Stimulated activated CD8-positive, alpha-beta memory T cell treated with anti-CD3 and anti-CD28 coated beads, Interleukin-15, amount 100 ng/mL, for 4 hours (primary cell): ENCODE measurements at places on chromosomes 2 and 18.

GRCh38 chr2:69780921-69781320 is 39.0 kb downstream of the ANXA4 start:
- DNase-seq: no peak

GRCh38 chr2:6941299-6942046 is 24.3 kb downstream of the RNF144A start:
- no peak for DNase-seq

DNA sequence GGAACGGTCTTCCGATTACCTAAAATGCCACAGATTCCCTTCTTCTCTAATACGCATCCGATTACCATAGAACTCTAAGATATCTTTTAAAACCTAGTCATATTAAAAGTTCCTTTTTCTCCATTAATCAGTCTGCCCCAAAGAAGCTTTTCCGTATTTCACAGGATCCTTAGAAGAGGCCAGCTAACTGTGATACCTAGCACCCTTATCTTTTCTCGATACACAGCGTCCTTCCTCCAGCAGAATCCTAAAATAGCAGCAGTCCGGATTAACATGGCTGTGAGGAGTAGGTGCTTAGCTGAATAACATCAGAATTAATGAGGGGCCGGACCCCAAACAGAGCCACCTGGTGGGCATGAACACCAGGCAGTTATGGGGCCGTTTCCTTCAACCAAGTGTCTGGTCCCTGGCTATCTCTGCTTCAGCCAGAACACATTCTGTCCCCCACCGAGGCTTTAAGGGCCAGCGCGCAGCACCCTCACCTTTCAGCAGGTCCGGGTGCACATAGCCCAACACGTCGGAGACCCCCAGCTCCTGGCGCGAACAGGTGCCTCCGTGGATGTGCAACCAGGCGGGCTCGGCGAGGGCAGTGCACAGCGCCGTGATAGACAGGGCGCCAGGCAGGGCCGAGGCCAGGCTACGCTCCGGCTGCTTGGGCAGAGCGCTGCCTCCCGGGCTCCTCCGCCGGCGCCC is 995 bp downstream of the TMEM127 start:
- no peak for DNase-seq

GRCh38 chr18:12597760-12598159 is 60.1 kb downstream of the SPIRE1 start:
- no peak for DNase-seq

DNA sequence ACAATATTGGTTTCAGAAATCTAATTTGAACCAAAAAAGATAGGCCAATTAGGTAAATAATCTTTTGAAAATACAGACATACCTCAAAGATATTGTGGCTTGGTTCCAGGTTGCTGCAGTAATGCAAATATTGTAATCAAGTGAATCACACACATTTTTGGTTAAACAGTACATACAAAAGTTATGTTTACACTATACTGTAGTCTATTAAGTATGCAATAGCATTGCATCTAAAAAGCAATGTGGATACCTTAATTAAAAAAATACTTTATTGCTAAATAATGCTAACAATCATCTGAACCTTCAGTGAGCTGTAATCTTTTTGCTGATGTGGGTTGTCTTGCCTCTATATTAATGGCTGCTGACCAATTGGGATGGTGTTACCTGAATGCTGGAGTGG is 67.3 kb downstream of the KYNU start:
- DNase-seq: no peak

DNA sequence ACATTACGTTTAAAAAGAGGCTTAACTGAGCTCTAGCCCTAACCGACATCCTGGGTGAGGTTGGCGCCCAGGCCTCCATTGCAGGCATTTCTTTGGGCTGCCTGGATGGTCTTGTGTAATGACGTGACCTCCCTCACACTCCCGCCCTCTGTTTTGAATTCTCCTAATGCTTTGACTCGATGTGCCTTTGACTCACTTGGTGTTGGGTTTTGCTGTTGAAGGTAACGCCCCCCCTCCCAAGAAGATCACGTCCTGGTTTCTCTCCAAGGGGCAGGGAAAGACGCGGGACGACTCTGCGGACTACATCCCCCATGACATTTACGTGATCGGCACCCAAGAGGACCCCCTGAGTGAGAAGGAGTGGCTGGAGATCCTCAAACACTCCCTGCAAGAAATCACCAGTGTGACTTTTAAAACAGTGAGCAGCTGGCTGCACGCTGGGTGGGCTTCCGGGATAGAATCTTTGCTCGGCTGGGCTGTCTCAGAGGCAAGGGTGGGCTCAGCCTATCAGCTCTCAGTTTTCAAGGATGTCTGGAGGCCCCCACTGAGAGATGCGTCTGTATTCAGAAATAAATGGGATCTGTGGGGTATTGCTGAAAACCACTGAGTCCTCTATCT is 87.9 kb upstream of the ATG16L1 start:
- DNase-seq: no peak

- no peak for DNase-seq
These were observed 60.4 kb downstream of the BOD1L2 start for GRCh38 chr18:57207124-57207916.

DNA sequence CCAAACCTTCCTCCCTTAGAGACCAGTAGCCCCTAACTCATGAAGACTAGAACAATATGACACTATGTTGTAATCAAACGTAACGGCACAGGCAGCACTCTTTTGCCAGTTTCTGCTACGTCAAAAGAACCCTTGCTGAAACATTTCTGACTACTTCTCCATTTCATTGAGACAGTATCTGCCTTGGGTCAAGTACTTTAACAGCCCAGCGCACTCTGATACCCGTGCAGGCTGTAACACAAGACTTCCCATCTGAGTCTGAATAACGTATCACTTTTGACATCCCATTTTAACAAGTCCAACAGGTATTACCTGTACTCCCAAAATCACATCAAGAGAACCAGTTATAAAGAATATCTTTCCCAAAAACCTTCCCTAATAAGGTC is 38.4 kb downstream of the TBC1D8 start:
- DNase-seq: no peak

GRCh38 chr2:205858881-205859441 is 176.7 kb downstream of the NRP2 start:
- no peak for DNase-seq

- DNase-seq: no peak
These were observed 84.2 kb upstream of the STPG4 start for GRCh38 chr2:47239119-47239969.

DNA sequence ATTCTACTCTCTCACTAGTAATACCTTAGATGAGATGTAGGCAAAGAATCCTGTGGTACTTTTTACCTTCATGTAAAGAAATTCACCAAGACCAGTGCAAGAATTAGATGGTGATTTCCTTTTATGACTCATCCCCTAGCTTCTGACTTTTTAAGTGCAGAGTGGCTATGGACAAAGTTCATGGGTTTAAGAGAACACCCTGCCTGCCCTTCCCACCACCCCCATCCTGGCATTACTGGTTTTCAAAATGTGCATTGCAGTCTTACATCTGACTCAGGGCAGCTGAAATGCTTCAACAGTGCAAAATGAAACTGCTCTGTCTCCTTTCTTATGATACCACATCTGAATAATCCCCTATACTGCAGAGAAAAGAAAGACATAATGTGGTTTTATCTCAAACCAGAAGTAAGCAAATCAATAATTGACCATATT is 22.6 kb downstream of the MAIP1 start:
- no peak for DNase-seq

GRCh38 chr2:174020926-174021662 is 55.9 kb upstream of the SP3 start:
- no peak for DNase-seq
